ENCODE measurements at places on chromosomes 6 and 20.

- DNase-seq: no peak
Measured at GRCh38 chr6:131062241-131063027, 611 bp downstream of the EPB41L2 start.

DNA sequence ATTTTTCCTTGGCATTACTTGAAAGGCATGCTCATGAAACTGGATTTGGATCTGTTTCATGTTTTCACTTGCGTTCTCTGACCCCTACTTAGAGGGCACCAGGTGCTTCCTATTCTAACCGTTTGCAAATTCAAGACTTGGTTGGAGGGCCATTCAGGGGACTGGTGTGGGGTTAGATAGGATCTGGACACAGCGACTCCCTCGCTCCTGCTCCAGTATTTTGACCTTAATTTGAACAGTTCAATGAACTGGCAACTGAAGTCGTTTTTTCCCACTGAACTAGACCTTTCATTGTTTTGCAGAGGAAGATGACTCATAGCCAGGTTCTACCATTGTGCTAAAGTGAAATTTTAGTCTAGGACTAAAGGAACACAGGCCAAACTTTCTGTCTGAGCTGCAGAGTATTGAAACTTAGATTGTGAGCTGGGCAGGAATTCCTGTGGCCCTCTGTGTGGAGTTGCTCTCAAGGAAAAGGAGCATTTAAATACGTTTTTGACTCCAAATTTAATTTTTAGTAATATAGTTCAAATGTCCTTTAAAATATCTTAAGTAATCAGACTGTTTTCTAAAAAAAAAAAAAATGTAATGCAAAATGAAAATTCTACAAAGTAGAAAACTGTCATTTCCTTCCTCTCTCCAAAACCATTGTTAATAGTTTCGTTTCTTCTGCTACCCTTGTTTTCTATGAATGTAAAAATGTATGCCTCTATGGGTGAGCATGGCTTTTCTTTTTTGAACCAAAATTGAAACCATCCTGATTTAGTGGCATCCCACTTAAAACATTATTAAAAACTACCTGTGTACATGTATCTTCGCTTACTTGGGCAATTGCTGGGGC lies 64.8 kb downstream of the UTRN start:
- no peak for DNase-seq

- no peak for DNase-seq
Measured at GRCh38 chr6:2651961-2652360, 98.8 kb downstream of the MYLK4 start.

- no peak for DNase-seq
Measured at GRCh38 chr6:155349129-155349528, 34.8 kb upstream of the TFB1M start.

- DNase-seq: peak; percentile 88
Measured at GRCh38 chr6:35044145-35044745, 96.9 kb downstream of the TCP11 start.
